Stimulated activated CD8-positive, alpha-beta memory T cell treated with anti-CD3 and anti-CD28 coated beads, Interleukin-15, amount 100 ng/mL, for 48 hours (primary cell): ENCODE measurements at places on chromosomes 1 and 21.

- DNase-seq: no peak
Measured at GRCh38 chr1:162671664-162672410, 39.6 kb downstream of the DDR2 start.

DNA sequence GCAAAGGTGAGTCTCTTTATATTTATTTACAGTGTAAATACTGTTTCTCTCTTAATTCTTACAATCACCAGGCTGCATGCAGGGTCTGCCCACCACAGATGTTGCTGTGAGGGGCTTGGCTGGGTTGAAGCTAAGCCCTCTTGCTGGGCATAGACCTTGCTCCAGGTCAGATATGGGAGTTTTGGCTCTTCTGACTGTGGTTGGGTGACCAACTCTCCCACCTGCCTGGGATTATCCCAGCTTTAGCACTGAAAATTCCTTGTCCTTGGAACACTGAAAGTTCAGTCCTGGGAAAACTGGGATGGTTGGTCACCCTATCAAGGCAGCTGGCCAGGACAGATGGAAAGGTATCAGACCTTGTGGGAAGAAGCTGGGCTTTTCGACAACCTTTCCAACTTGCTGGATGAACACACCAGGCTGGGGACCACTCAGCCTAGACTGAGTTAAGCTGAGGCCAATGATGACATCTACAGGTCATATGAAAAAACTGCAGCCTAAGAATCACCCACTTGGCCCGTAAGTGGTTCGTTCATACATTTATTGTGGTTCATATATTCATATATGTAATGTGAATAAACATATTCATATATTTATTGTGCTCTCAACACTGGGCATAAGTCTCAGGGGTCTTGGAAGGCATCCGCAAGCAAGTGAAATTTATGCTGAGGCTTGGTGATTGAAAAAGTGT is 26.6 kb upstream of the HPDL start:
- DNase-seq: no peak

- no peak for DNase-seq
Measured at GRCh38 chr1:27163093-27163492, 8.2 kb upstream of the SLC9A1 start.

DNA sequence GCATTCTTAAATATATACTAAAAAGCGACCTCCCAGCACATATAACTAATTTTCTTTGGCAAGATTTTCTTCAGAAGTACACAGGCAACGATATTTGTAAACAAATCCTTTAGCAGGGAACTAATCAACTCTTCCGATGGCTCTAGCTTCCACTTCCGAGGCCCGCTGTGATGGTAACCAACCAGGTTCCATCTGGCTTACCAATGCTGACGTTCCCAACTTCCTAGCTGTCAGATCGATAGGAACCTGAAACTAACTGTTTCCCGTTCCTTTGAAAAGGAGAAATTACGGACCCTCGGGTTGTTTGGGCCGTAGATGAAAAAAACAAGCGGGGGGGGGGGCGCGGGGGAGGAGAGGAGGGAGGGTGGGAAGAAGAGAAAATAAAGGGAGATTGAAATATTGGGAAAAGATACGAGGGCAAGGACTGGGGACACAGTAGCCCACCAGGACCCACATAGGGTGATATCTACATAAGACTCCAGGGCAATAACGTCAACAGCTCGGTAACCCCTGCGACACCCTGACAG is 513 bp downstream of the GTF2B start:
- no peak for DNase-seq

DNA sequence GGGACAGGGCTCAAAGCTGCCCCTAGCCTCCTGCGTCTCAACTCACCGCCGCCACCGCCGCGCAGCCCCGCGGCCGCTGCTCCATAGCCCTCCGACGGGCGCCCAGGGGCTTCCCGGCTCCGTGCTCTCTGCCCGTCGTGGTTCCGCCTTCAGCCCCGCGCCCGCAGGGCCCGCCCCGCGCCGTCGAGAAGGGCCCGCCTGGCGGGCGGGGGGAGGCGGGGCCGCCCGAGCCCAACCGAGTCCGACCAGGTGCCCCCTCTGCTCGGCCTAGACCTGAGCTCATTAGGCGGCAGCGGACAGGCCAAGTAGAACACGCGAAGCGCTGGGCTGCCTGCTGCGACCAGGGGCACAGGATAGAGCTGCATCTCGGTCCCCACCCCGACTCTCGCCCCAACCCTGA is at the start of gene TNFRSF25:
TSS of gene TNFRSF25 (minus strand) at position 151 of the 400 bp plus-strand sequence. CDS start at position 85, 66 bp downstream.
- DNase-seq: no peak

GRCh38 chr1:4585216-4585615 is 69.2 kb upstream of the AJAP1 start:
- DNase-seq: peak; percentile 10

- DNase-seq: no peak
Measured at GRCh38 chr1:8266436-8267165, 51.3 kb upstream of the SLC45A1 start.

DNA sequence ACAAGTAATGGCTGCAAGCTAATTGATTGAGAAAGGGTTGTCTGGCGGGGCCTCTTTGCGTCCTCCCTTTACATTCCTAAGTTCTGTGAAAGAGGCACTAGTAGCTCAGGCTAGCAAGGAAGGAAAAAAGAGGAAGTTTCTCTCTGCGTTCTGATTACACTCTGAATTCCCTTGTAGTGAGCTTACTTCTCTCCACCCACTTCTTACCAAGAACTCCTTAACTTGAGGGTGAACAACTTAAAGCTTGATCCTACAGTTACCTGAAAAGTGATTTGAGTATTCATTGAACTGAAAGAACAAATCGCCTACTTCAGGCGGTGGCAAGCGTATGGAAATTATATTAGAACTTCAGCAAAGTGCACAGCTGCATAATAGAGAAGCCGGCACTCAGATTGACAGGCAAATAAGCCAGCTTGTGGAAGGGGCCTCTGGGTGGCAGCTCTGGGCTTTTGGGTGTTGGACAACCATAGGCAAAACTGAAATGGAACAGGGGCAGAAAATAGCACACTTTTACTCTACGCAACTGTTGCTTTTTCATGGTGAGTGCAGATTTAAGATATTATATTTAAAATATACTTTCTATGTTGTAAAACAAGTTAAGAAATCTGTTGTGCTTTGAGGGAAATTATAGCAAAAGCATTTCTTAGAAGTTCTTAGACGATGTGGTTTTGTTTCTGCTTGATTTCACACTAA is 464.5 kb downstream of the USP25 start:
- DNase-seq: no peak
